ENCODE measurements at places on chromosomes 16 and 17. TPM values are rescaled to one million over a fixed set of nuclear protein-coding genes. Genes with fewer than 3 reads are reported as not detected.

YPEL2 gene
- polyA plus RNA-seq, result 15.5 TPM

CA10 gene
- polyA plus RNA-seq, result 7.3 TPM

KRT9 gene
- polyA plus RNA-seq, result not detected

PRKCA gene
- 3.5 TPM for polyA plus RNA-seq

BICDL2 gene
- 1.3 TPM for polyA plus RNA-seq

RAMP2 gene
- polyA plus RNA-seq, result 68.5 TPM

ANKRD40CL gene
- 0.15 TPM for polyA plus RNA-seq

DNAI2 gene
- 0.19 TPM for polyA plus RNA-seq

SDR42E1 gene
- 0.16 TPM for polyA plus RNA-seq

ALDH3A1 gene
- polyA plus RNA-seq, result 0.18 TPM

POLR3K gene
- 6.3 TPM for polyA plus RNA-seq

CRHR1 gene
- 0.48 TPM for polyA plus RNA-seq

C16orf95 gene
- not detected for polyA plus RNA-seq

KRTAP4-1 gene
- polyA plus RNA-seq, result not detected

KRTAP1-5 gene
- not detected for polyA plus RNA-seq

TAT gene
- polyA plus RNA-seq, result not detected

CUEDC1 gene
- polyA plus RNA-seq, result 49.1 TPM

FOXN1 gene
- polyA plus RNA-seq, result not detected

LDHD gene
- polyA plus RNA-seq, result 1.9 TPM

ITGAD gene
- 0.19 TPM for polyA plus RNA-seq

NIP7 gene
- 31.5 TPM for polyA plus RNA-seq

WDR81 gene
- not detected for polyA plus RNA-seq

HS3ST2 gene
- not detected for polyA plus RNA-seq

TOM1L1 gene
- polyA plus RNA-seq, result 13.8 TPM

AATK gene
- polyA plus RNA-seq, result 12.8 TPM

ATP1B2 gene
- 18.4 TPM for polyA plus RNA-seq

HCRT gene
- not detected for polyA plus RNA-seq

ZNF319 gene
- polyA plus RNA-seq, result 6.3 TPM

KIF19 gene
- polyA plus RNA-seq, result 1.0 TPM

KRTAP2-2 gene
- not detected for polyA plus RNA-seq

CHST5 gene
- 0.21 TPM for polyA plus RNA-seq

PIGL gene
- polyA plus RNA-seq, result 24.7 TPM

HSD17B1 gene
- 3.4 TPM for polyA plus RNA-seq

ALOX15 gene
- polyA plus RNA-seq, result 0.19 TPM

CSH1 gene
- 6.6 TPM for polyA plus RNA-seq

CLEC18A gene
- 0.56 TPM for polyA plus RNA-seq

TBC1D3K gene
- polyA plus RNA-seq, result not detected

HLF gene
- 5.9 TPM for polyA plus RNA-seq

ARL5C gene
- not detected for polyA plus RNA-seq

MGAT5B gene
- polyA plus RNA-seq, result 1.5 TPM

FA2H gene
- 0.12 TPM for polyA plus RNA-seq

SLC47A1 gene
- 2.1 TPM for polyA plus RNA-seq

ZNF205 gene
- 13.6 TPM for polyA plus RNA-seq

MPRIP gene
- polyA plus RNA-seq, result 222 TPM

ATP2A3 gene
- 3.2 TPM for polyA plus RNA-seq

CLEC18B gene
- 2.9 TPM for polyA plus RNA-seq

DUXB gene
- polyA plus RNA-seq, result not detected
